ENCODE measurements at places on chromosomes 3 and 15. TPM values are rescaled to one million over a fixed set of nuclear protein-coding genes. Genes with fewer than 3 reads are reported as not detected.

The PYGO1 gene
- 8.2 TPM for total RNA-seq

The STXBP5L gene
- 0.70 TPM for total RNA-seq

The SOX14 gene
- not detected for total RNA-seq

The ILDR1 gene
- not detected for total RNA-seq

The PPP2R3A gene
- total RNA-seq, result 9.0 TPM

The NRROS gene
- total RNA-seq, result 0.85 TPM

The TMEM207 gene
- not detected for total RNA-seq

The GABRG3 gene
- total RNA-seq, result not detected

The NOP10 gene
- 224 TPM for total RNA-seq

The DHX36 gene
- total RNA-seq, result 13.6 TPM

The COL7A1 gene
- total RNA-seq, result 11.7 TPM

Measured in pericardium fibroblast (primary cell).